Adrenal gland (tissue), 19 donors: ENCODE measurements at places on chromosomes 5 and 9.

- peak; percentile 73 for DNase-seq
These were observed 39.2 kb upstream of the NEK6 start for GRCh38 chr9:124218438-124218982.

GRCh38 chr5:168114444-168115017 lies 176.9 kb upstream of the WWC1 start:
- no peak for DNase-seq

- no peak for DNase-seq
These were observed 609.2 kb downstream of the PSAT1 start for GRCh38 chr9:78905986-78906755.

GRCh38 chr5:170310256-170310926 lies 12.8 kb upstream of the LCP2 start:
- DNase-seq: no peak

- no peak for DNase-seq
These were observed 36.9 kb downstream of the KIF4B start for GRCh38 chr5:155050384-155051019.

- no peak for DNase-seq
These were observed 88.6 kb downstream of the COL5A1 start for GRCh38 chr9:134730011-134730760.

DNA sequence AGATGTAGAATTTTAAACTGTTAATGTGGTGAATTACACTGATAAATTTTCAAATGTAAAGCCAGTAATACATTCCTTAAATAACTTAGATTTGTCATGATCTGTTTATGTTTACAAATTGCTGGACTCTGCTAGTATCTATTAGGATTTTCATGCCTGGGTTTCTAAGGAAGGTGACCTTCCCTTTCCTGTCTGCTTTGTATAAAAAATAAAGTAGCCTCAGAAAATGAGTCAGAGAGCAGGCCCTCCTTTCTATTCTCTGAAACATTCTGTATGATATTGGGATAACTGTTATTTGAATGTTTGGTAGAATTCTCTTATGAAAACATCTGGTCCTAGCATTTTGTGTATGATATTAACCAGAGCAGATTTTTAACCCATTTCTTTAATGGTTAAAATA lies 255.3 kb downstream of the SYK start:
- no peak for DNase-seq

GRCh38 chr9:2709645-2710101 lies 7.6 kb upstream of the KCNV2 start:
- DNase-seq: no peak

GRCh38 chr5:180990882-180991242 lies 2.2 kb downstream of the BTNL3 start:
- DNase-seq: no peak

GRCh38 chr9:120926397-120926928 lies at the start of gene TRAF1:
Gene TRAF1 (minus strand): TSS chr9:120926796. CDS start chr9:120926075, 721 bp downstream.
- DNase-seq: no peak

- no peak for DNase-seq
These were observed 33.2 kb upstream of the SNX2 start for GRCh38 chr5:122741681-122742080.

GRCh38 chr5:73282923-73283322 lies 109.9 kb downstream of the TMEM174 start:
- no peak for DNase-seq
